ENCODE measurements at places on chromosomes 6 and 20.
A peak's percentile ranks its signal among the peaks of the same experiment; 100 is the strongest.

- no peak for DNase-seq
Observed at GRCh38 chr6:71888756-71889340, 2.5 kb downstream of the RIMS1 start.

GRCh38 chr6:158262755-158263154, 49.5 kb upstream of the TULP4 start:
- no peak for DNase-seq

DNA sequence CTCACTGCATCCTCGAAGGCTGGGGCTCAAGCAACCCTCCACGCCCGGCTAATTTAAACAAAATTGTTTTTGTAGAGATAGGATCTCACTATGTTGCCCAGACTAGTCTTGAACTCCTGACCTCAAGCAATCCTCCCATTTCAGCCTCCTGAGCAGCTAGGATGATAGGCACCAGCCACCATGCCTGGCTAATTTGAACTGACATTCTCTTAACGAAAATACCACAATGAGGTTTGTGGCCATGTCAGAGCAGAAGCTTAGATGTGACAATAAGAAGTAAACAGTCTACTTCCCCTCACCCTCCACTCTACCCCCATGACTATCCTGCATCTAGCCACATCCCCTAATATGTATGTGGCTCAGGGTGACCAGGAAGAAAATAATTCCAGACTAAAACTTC, 74.8 kb upstream of the PLCB4 start:
- DNase-seq = no peak

DNA sequence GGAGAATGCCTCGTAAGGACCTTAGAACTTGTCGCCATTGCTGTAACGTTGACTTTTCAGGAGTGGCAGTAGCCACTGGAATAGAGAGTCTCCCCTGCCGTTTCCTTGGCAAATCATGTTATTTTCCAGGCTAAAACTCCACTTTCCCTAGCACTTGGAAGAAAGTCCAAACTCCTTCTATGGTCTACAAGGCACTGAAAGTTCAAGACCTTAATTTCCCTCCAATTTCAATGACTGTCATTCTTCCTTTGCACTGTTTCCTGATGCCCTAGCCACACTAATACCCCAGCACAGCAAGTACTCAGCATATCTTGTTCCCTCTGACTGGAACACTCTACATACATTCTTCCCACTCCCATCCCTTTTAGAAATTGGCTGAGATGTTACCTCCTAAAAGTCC, 1.8 kb upstream of the TBPL1 start:
- no peak for DNase-seq

GRCh38 chr6:74431873-74432580, 736.0 kb downstream of the CD109 start:
- DNase-seq = no peak

DNA sequence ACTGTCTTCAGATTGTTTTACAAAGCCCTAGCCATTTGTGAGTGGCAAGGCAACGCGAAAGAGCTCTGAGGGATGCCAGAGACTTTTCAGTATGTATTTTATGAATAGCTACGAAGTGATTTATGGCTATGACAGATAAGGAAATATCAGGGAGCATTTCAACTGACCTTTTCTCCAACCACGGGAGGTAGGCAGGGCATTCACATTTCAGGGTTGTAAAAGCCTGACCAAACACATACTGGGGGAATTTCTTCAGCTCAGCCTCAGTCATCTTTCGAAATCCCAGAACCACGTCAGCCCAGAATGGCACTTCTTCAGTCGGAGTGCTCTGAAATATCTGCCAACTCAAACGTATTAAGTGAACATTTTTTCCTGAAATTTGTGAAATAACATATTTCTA, 10.8 kb downstream of the DDO start:
- DNase-seq = no peak

GRCh38 chr6:97145691-97146090, 137.3 kb downstream of the MMS22L start:
- DNase-seq = no peak

GRCh38 chr6:19024737-19025136, 637.6 kb downstream of the RNF144B start:
- no peak for DNase-seq

DNA sequence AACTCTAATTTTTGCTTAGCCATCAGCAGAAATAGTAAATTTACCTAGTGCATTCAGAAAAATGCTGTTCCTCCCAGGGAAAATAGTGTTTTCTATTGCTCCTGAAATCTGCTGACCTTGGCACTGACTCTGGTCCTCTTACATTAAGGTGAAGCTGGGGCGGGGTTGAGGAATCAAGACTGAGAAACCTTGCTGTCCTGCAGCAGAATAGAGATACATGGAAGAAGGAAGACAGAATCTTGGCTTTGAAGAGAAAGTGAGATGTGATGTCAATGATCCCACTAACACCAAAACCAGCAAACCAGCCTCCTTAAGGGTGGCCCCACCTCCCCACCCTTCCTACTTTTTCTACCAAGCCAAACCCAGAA, 840 bp upstream of the LY86 start:
- no peak for DNase-seq

DNA sequence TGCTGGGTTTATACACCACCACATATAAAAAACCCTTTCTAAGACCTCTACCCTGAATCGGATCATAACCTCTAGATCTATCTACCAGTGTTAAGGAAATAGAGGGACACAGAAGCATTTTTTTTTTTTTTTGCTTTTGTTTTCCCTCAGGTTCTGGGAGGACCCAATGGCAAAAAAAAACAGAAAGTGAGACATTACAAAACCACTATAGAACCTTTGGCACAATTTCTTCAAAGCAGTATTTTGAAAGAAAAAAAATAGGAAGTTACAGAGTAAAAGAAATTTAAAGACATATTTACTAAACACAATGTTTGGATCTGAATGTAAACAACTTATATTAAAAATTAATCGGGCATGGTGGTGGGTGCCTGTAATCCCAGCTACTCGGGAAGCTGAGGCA, 1258.7 kb upstream of the GJE1 start:
- no peak for DNase-seq

- DNase-seq = no peak
Observed at GRCh38 chr20:3712279-3712873, at the start of gene SIGLEC1. SIGLEC1 (minus strand) TSS chr20:3712600; CDS start chr20:3707128, 5,472 bp downstream.

DNA sequence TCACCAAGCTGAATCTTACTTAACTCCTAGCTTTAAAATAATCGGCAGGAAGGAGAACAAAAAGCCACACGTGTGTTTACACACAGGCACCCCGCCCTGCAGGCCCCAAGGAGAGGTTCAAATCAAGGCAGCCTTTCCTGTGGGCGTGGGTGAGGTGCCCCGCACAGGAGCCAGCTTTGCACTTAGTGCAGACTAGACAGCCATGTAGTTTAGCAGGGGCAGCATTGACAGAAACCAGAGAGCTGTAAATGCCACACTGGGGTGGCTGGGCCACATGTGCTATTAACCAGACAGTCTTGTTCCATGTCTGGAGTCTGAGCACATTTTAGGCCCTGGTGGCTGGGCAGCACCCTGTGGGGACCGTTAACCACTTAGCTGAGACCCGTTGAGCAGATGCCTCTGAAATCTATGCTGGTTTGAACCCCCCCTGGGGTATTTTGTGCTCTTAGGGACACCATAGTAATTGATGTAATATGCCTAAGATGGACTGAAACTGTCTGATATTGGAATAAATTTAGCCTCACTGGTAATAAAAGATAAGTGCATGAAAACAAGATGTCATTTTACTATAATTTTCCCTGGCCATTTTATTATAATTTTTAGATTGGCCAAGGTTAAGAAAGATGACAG, 106.4 kb upstream of the KCNG1 start:
- no peak for DNase-seq

- no peak for DNase-seq
Observed at GRCh38 chr6:160058603-160059215, 62.9 kb upstream of the SLC22A1 start.

GRCh38 chr20:764255-764654, 4.0 kb downstream of the SLC52A3 start:
- DNase-seq = no peak

GRCh38 chr20:62980970-62981369, 25.8 kb downstream of the BHLHE23 start:
- DNase-seq = peak; percentile 20

DNA sequence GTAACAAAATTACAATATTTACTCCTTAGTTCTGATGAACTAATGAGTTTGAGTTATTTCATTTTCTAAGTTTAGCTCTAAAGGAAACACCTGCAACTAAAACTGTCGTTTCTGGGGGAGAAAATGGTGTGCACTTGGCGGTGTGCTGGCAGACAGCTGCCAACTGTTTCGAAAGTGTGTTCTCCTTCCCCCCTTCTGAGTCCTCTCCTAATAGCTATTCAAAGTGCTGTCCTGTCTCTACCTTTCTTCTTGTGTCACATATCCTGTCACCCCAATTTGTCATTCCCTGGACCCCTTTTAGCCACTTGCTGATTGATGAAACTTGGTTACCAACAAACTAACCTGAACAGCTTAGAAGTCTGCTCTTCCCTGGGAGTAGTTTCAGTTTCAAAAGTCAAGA, 4.9 kb upstream of the UBE2J1 start:
- no peak for DNase-seq

DNA sequence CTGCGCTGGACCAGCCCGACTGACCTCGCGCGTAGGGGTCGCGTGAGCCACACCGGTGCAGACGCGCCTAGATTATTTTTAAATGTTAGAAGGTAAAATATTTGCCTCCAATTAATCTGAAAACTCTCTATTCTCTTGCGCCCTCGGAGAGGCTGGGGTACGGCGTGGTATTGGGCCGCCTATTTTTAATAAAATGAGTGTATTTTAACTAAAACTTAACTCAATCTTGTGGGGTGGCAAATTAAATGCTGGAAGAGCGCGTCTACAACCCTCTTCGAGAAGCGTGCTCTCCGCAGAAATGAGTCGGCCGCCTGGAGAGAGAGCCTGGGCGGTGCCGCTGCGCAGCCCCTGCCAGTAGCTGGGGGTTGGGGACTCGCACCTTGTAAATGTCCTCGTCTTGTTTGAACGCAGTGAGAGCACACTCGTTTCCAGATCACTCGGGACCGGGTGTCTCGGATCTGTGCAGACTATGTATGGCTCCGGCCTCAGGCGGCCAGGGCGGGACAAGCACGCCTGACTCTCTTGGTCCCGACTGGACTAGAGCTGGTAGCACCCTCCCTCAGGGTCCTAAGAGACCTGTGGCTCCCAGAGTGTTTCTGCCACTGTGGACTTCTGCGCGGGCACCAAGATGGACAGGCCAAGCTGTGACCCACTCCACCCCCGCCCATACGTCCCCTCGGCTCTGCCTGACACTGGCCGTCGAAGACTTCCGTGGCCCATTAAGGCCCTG, 2.0 kb upstream of the MAFB start:
- DNase-seq = no peak

GRCh38 chr6:98539741-98540140, 294.6 kb upstream of the POU3F2 start:
- DNase-seq = no peak

DNA sequence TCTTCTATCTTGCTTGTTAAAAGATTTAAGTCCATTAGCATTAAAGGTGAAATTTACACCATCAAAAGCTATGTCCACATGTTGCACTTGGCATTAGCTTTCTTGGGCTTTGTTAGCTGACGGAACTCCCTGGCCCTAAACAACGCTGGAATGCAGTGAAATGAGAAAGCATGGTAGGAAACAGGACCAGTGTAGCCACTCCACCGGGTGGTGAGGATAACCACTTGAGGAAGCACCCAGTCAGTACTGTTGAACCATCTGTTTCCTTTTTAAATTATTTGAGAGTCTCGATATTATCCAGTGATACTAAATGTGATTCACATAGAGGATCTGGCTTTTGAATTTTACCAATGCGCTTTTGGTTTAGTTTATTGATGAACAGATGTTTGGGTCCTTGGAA, 374.9 kb upstream of the NOX3 start:
- no peak for DNase-seq

DNA sequence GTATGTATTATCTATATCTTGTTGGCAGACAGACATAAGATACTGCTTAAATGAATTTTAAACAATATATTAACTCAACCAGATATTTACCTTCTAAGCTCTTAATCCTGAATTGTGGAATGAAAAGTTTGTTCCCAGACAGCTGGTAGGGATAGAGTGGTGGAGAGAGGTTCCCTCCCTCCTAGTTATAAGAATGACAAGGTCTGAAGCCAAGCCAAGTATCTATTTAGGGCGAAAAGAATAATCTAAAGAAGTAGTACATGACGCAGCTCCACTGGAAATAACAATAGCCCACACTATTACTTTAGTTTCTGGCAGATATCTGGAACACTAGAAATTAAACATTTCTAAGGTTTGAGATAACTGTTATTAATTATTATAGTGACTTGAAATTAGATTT, 104.3 kb downstream of the AHI1 start:
- no peak for DNase-seq

DNA sequence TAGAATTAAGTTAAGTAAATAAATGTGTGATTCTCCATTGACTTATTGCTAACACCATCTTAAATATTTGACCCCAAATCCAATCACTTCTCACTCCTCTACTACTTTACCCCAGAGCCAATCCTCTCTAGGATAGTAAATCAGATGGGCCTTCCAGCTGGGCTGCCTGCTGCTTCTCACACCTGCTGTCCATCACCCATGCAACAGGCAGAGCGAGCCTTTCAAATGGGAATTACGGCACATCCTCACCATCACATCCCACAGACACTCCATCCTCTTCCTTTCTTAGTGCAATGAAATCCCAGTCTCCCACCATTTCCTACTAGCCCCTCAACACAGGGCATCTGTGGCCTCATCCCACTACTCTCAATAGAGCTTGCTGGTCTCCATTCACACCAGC, 34.0 kb downstream of the HLA-F start:
- DNase-seq = no peak

- DNase-seq = no peak
Observed at GRCh38 chr6:3825331-3825831, 23.8 kb upstream of the FAM50B start.

DNA sequence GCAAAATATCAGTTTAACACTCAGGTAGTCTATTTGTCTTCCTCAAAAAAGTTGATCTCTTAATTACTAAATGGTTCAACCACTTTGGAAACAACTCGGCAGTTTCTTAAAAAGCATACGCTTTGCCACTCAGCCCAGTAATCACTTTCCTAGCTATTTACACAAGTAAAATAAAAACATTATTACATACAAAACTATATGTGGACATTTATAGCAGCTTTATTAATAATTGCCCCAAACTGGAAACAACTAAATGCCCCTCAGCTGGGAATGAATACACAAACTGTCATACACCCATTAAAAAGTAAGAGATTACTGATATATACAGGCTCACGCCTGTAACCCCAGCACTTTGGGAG, 7.4 kb downstream of the EEF1A1 start:
- no peak for DNase-seq

DNA sequence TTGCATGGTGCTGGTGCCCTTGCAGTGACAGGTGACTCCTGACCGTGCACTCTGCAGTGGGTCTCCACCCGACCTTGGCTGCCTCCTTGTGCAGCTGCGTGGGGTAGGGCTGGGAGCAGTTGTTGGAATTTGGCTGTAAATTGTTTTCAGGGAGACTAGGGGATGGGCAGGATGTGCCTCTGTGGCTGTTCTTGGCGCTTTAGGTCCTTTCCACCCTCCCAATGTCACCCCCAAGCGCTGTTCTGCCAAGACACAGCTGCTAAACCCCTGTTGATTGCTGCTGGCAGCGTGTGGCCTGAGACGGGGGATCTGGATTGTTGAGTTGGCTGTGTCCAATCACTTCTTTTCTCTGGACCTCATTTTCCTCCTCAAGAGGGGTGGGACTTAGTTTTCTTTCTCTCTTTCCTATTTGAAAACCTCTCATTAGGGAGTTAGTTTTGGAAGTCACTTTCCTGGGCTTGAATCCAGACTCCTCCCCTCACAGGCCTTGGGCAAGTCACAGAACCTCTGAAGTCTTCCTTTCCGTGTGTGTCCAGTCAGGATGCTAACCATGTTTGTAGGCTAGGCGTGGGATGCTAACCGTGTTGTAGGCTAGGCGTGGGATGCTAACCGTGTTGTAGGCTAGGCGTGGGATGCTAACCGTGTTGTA, 8.5 kb downstream of the IGF2R start:
- DNase-seq = no peak

- DNase-seq = no peak
Observed at GRCh38 chr6:72822691-72823090, 200.8 kb downstream of the KCNQ5 start.
